Aorta (tissue), 5 donors: ENCODE measurements at places on chromosomes 12 and 14. TPM values are rescaled to one million over a fixed set of nuclear protein-coding genes. Genes with fewer than 3 reads are reported as not detected.

GRCh38 chr14:37678916-37679315 is 83.5 kb downstream of the TTC6 start:
- no peak for DNase-seq

GRCh38 chr14:59547310-59547709 is 29.3 kb downstream of the CCDC175 start:
- no peak for DNase-seq

DNA sequence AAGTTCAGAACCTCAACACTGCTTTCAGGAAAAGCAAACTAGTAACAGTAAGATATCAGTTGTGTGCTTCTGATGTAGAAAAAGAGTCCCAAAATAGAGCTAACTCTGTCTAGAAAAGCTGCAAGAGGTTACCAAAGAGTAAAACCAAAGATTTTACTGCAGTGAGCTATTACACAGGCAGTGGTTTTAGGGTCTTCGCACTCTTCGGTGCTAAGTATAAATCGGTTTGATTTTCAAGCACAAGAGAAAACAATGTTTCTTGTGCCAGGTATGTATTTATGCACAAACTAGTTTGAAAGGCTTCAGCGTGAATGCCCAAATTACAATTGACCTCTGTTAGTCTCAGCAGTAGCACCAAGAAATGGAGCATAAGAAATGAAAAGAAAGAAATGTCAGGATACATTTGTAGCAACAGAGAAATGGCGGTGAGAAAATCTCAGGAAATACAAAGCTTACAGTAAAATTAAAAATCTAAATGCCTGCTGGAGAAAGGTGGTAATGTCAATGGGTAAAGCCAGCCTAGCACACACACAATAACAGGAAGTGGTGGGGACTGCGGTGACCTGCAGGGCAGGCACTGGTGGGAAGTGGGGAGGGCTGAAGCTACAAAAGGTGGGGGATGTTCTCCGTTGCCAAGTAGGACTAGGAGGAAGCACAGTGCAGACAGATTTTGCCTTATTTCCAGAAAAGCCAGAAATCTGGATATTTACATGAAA is 18.0 kb upstream of the DYRK2 start:
- DNase-seq, result no peak

DNA sequence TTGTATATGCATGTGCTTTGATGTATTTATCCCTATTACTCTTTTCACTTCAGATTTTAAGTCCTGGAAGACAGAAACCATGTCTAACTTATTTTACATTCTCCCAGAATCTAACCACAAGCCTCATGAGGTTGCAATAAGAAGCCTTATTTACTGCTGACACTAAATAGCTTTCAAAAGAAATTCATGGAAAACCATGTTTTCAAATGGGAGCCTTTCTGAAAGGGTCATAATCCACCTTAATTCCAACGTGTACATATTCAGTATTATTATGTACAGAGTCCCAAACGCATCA is 34.4 kb downstream of the CORO1C start:
- no peak for DNase-seq

DNA sequence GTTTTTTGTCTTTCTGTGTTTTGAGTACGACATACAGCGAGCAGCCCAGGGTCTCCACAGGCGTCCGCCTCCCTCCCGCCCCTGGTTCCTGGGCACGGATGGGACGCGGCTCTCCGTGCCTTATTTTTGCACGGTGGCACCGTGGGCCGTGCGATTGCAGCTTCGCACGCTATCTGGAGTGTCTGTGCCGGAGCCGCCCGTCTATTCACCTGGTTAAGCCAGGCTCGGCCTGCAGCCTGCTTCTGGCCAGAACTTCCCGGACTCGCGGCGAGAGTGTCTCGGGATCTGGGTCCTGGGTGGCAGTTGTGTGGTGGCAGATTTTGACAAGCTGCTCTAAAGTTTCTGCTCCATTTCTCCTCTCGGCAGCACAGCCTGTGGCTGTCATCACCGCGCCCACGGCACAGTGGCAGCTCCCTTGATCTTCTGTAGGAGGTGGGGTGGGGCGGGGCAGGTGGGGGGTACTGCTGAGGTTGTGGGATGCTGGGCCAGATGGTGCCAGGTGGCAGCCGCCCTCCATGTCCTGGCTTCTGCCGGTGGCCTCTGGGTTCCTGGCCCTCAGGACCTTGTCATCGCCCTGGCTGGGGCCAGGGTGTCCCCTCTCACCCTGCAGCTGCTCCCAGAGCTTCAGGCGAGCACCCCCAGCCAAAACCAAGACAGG is 2.9 kb downstream of the MMP17 start:
- DNase-seq, result peak; percentile 75

GRCh38 chr12:58725400-58726105 is 194.8 kb downstream of the LRIG3 start:
- no peak for DNase-seq

GRCh38 chr14:100339766-100340422 is 16.8 kb downstream of the SLC25A47 start:
- peak; percentile 55 for DNase-seq

DNA sequence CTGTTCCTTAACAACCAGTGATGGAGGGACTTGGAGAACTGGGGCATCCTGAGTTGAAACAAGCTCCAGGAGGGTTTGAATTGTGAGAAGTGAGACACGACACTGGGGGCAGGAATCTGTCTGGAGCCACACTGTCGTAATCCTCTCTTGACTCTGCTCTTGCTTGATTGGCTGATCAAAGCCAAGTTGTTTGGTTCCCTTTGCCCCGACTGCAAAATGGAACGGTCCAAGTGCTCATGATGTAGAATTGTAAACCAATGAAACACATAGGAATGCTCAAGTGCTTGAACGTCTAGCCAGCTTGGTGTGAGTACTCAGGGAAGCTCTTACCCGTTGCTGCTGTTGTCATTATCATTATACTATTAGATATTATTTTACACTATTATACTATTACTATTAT is 98.1 kb downstream of the TMEM132C start:
- no peak for DNase-seq

DNA sequence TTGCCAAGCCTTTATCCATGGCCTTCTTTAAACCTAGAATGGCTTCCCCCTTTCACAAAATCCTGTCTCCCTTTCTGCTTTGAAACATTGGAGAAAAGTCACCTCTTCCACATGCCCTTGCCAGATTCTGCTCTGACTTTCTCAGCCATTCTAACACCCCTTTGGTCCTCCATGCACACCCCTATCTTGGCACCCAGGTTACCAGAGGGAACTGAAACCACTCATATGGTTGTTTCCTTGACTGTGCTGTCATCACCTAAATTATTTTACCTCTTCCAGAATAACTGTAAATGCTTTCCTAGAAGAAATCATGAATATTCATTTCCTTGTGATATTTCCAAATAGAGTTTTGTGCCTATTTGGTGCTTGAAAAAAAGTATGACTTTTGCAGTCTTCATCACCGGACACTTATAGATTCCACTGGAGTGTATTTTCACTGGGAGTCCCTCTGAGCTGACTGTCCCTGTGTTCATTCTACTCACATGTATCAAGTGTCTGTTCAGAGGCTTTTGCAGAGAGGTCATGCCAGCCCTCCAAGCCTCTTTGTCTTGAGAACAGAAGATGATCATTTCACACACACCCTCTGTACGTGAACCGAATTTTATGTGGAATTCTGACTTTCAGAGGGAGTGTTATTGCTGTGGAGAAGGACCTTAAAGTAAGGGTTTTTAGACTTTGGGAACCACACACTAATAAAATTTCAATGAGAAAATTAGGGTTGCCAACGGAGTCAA is 74.1 kb downstream of the PLXNC1 start:
- DNase-seq, result no peak

- peak; percentile 97 for DNase-seq
Measured at GRCh38 chr14:75277008-75277814, 1.4 kb upstream of the FOS start.

DNA sequence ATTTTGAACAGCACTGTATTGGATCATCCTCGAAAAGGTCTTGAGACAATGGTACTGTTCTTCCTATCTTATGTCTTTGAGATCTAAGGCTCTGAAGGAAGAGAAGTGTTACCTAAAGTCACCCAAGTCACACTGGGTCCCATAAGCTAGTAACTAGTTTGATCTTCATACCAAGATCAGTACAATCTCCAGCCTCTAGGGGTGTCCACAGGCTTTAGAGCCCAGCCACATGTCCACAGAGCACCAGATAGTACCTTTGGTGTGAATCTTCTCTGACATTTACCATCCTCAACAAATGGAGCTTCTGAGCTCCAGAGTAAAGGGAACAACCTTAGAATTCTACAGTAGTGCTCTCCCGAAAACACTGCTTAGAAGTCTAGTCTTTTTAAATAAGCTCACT is 78.7 kb downstream of the KSR2 start:
- no peak for DNase-seq

DNA sequence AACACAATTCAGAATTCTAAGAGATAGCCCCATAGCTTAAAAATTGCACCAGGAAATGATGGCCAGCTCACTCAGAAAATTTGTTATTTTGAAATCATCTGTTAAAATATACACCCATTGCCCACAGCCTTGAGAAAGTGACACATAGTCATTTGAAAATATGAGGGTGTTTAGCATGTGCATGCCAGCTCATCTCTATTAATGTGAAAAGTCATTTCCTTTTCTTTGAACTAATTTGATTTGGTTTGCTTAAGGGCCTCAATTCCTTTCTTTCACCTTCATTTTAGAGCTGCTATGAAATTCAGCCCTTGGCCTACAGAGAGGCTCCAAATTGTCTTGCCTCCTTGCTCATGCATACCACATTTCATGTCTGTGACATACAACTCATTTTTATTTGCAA is 241.4 kb downstream of the PHLDA1 start:
- DNase-seq, result no peak

- DNase-seq, result no peak
Measured at GRCh38 chr12:131643631-131644452, 67.0 kb upstream of the SFSWAP start.

- no peak for DNase-seq
Measured at GRCh38 chr12:88391556-88391955, 188.7 kb downstream of the KITLG start.

The CLECL1 gene
- 2.1 TPM for total RNA-seq

The CLEC12A gene
- 3.6 TPM for total RNA-seq

The STAT6 gene
- 258 TPM for total RNA-seq

The METTL17 gene
- 57.0 TPM for total RNA-seq

The ALKBH1 gene
- 7.4 TPM for total RNA-seq

The MYH6 gene
- not detected for total RNA-seq

The ADSS1 gene
- total RNA-seq, result 63.2 TPM

The LIN7A gene
- total RNA-seq, result 5.7 TPM

The GDF3 gene
- 0.84 TPM for total RNA-seq

The ACOT6 gene
- total RNA-seq, result not detected

The OAS2 gene
- 12.6 TPM for total RNA-seq

The LRRK2 gene
- 42.0 TPM for total RNA-seq
